ENCODE measurements at places on chromosomes 6 and 20.

GRCh38 chr20:48679599-48679998 is 148.2 kb downstream of the PREX1 start:
- no peak for DNase-seq

- DNase-seq: no peak
Measured at GRCh38 chr6:116536216-116536621, 9.3 kb downstream of the TRAPPC3L start.

DNA sequence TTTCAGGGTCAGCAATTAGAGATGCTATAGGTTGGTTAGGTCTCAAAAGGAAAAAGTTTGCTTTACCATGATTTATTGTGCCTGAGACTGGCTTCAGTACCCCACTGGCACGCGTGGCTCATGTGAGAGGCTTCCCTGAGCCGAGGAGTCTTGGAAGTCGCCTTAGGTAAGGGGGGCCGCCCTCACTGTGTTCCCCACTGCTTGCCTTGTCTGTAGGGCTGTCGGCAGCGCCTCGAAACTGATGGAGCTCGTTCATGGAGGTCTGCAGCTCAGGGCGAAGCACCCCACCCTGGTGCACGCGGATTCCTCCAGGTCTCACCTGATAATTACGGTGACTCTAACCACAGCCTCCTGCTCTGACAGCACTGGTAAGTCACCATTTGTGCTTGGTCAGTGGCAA is 39.2 kb downstream of the FRMD1 start:
- no peak for DNase-seq

DNA sequence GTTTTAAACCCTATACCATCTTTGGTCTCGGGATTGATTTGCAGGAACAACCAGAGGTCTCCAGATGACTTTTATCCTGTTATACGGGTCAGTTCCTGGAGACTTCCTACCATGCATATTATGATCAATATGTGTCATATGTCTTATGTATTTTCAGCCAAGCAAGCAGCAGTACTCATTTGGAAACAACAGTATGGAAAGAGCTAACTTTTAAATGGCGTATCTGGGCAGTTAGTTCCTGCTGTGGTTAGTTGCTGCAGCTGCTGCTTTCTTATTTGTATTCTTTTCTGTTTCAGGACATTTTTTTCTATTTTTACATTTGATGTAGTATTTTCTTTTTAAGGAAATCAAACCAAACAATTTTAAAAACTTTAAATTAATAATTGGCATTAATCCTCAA is 207.5 kb downstream of the MANEA start:
- no peak for DNase-seq

GRCh38 chr6:42507195-42507594 is 55.5 kb upstream of the TRERF1 start:
- DNase-seq: no peak

DNA sequence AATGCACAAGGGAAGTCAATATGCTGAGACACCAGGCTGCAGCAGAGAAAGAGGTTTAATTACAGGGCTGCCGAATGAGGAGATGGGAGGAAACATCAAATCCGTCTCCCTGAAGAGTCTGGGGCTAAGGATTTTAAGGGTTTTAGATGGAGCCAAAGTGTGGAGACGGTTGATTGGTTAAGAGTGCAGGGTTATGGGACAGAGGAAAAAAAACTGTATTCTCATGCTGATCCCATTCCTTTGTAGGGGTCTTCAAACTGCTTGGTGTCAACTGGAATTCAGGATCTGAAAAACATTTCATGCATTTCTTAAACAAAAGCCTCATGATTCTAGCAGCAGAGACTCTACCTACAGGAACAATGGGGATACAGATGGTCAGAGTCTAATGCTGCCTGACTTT is 96.1 kb upstream of the SYNDIG1 start:
- no peak for DNase-seq

GRCh38 chr6:148392671-148393070 is 50.0 kb downstream of the SASH1 start:
- DNase-seq: no peak

DNA sequence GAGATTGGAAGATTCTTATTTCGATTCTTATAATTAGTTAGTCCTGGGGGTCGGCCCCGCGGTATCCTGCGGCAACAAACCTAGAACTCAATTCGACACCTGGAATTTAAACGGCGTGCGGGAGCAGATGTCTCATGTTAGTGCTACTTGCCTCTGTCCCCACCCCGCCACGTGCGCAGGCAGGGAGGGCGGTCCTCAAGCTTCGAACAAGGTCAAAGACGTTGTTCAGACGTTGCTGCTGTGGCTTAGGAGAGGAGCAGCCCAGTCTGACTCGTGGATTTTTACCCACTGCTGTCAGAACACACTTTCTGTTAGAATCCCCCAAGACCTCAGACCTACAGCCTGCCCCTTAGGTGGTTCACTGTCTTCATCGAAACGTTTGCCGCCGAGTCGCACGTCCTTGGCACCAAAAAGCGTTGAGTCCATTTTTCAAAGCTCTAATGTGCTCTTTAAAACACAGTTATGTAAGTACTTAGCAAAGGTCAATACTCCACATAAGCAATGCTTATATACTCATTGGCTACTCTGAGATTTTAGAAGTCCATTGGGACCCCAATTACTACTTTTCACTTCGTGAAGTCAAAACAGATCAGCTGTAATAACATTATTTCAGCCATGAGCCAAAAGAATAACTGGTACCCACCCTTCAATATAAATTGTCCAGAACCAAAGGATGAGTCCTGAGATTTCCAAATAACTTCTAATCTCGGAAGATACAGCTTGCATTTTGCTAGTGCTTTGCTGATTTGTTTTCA is 2.7 kb upstream of the C6orf62 start:
- no peak for DNase-seq
